ENCODE measurements at places on chromosomes 5 and 9.

DNA sequence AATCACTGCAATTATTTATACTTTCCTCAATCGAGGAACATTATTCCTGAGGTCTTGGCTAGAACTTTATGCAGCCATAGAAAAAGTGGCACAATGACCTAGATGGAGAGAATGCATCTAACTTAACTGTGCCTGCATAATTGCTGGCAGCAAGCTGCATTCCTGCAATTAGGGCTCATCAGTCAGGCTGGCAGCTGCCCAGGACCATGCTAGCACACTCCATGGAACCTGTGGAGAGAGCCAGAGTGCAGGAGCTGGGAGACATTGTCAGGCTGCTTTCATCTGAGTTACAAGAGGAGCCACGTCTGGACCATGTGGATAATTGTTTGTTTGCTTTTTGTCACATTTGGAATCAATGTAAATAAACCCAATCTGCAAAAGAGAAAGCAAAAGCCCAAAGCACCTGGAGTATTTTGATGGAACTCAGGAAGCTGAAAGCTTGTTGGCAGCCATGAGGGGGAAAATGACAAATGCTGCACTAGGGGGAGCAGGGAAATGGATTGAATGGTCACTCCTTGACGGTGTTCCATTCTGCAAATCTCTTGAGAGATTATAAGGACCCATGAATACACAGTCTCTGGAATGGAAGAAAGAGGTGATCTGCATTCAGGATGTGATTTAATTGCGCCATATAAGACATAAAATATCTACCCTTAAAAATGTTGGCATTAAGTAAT is 839.9 kb downstream of the MAT2B start:
- DNase-seq = no peak

- DNase-seq = no peak
Measured at GRCh38 chr9:89218040-89218928, 39.7 kb upstream of the SHC3 start.

GRCh38 chr5:113190347-113190746 is 213.7 kb downstream of the DCP2 start:
- no peak for DNase-seq

GRCh38 chr9:127224883-127225739 is 39.5 kb upstream of the GARNL3 start:
- peak; percentile 85 for DNase-seq

DNA sequence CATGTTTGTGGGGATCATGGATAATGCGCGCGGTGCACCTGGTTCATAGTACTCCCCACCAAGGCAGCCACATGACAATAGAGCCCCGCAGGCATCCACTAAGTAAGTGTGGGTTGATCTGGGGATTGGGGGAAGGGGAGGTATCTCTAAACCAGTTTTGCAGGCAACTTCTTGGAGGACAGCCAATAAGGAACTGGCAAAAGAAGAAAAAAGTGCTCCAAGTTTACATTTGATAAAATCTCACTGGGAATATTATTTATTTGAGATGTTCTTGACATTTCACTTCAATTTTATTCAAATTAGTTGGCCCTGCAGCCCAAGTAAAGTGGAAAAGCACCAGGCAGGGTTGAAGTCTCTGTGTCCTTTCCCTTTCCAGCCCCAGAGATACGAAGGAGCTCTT is 8.5 kb downstream of the FBP1 start:
- DNase-seq = no peak

DNA sequence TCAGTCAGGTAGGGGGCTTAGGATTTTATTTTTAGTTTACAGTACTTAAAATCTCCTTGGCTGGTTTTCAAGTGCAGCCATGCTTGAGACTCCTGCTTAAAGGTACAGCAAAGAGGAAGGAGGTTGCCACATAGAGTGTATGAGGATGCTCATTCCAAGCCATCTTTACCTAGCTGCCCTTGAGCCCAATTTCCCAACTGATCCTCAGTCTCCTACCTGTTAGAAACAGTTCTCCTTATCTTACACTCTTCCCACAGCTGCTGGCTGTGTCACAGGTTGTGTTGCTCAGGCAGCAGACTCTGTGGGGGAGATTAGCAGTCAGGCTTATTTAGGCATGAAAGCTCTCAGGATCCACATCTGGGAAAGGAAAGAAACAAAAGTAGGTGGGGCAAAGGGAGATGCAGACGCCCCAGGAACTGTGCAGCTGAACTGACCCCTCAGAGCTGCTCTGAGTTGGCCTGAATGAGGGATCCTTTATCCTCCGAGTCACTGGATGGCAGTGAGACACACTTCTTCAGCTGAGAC is 95.1 kb downstream of the NMUR2 start:
- no peak for DNase-seq

- DNase-seq = no peak
Measured at GRCh38 chr5:10505517-10506095, 58.3 kb upstream of the ANKRD33B start.

GRCh38 chr9:91924090-91924489 is 25.9 kb downstream of the ROR2 start:
- no peak for DNase-seq

- DNase-seq = no peak
Measured at GRCh38 chr9:34089311-34089710, 37.2 kb downstream of the DCAF12 start.

- no peak for DNase-seq
Measured at GRCh38 chr5:142798099-142798770, 28.1 kb downstream of the ARHGAP26 start.

- no peak for DNase-seq
Measured at GRCh38 chr5:102547141-102548035, 48.6 kb upstream of the SLCO6A1 start.

GRCh38 chr5:131264451-131265099 is 722 bp downstream of the CDC42SE2 start:
- no peak for DNase-seq

GRCh38 chr5:122668552-122668951 is 106.3 kb upstream of the SNX2 start:
- no peak for DNase-seq

GRCh38 chr5:149254506-149254905 is 17.2 kb upstream of the AFAP1L1 start:
- DNase-seq = no peak

GRCh38 chr5:135723491-135723890 is 111.0 kb upstream of the SLC25A48 start:
- no peak for DNase-seq

DNA sequence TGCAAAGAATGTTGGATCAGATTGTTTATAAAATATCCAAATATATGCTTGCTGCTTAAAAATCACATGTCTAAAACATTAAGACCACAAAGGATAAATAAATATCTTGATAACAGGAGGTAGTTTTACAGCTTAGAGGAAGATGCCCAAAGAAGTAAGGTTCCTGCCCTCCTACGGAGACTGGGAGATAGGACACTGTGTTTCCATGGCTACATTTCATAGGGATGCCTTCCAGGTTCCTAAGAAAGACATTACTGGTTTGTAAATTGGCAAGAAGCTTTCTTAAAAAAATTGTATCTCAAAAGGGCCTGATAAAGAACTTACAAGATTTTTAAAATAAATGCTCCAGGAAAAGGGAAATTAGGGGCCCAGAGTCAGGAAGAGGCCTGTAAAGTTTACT is 437.2 kb downstream of the HINT1 start:
- DNase-seq = no peak

- no peak for DNase-seq
Measured at GRCh38 chr5:81393783-81394718, at the start of gene ACOT12. Gene ACOT12, minus strand, starts transcription at chr5:81394134. Its CDS starts 20 bp downstream, at chr5:81394114.

GRCh38 chr5:150674341-150674821 is 13.3 kb downstream of the MYOZ3 start:
- DNase-seq = no peak

GRCh38 chr5:159273923-159274322 is 10.8 kb downstream of the UBLCP1 start:
- no peak for DNase-seq

- DNase-seq = no peak
Measured at GRCh38 chr5:94433397-94434163, 184.8 kb downstream of the KIAA0825 start.

GRCh38 chr9:112501287-112501686 is 14.7 kb downstream of the KIAA1958 start:
- no peak for DNase-seq

DNA sequence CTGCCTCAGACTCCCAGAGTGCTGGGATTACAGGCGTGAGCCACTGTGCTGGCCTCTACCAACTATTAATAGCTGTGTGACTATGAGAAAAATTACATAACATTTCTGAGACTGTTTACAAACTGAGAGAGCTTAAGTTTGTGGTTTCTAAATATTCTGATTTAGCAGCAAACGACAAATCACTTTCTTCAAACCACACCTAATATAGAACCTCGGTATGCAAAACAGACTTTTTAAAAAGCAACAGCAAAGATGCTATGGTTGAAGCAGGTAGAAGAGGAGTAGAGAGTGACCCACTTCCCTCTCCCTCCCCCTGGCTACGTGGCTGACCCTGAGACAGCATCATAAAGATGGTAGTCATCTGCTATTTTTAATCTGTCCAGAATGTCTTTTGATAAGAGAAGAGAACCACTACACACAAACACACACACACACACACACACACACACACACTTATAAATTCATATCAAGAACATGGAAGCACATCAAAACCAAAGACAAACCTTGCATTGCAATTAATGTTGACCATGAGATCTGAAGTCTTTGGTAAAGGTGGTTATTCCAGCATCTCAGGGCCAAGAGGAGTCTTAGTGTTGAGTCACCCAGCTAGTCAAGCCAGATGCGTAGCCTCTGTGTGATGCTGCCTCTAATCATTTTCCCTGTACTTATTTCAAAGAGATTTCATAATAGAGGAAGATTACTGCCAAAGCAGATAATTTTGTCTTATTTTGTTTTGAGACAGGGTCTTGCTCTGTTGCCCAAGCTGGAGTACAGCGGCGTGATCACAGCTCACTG is 58.1 kb upstream of the TMEM215 start:
- DNase-seq = no peak

DNA sequence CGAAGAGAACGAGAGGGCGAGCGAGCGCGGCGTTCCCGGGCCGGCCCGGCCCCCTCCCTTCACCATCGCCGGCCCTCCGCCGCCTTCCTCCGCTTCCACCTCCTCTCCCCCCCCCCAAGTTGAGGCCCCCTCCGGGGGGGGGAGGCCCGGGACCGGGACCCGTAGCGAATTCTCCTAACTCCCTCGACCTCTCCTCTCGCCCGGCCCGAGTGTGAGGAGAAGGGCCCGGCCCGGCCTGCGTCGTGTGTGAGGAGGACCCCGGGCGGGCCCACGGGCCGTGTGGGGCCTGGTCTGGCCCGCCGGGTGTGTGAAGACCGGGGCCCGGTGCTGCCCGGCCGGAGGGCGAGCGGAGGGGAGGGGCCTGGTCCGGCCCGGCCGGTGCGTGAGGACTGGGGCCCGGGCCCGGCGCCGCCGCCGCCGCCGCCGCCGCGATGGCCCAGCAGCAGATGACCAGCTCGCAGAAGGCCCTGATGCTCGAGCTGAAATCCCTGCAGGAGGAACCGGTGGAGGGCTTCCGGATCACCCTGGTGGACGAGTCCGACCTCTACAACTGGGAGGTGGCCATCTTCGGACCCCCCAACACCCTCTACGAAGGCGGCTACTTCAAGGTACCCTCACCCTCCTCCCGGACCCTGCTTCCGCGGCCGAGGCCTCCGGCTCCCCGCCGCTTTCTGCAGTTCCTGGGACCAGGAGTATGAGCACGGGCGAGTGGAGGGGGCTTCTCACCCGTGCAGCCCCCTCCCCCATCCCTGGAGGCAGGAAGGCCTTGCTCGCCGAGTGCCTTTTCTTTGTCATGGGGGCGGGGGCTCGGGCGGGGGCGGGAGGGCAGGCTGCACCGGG is 587 bp downstream of the UBE2R2 start:
- peak; percentile 12 for DNase-seq

DNA sequence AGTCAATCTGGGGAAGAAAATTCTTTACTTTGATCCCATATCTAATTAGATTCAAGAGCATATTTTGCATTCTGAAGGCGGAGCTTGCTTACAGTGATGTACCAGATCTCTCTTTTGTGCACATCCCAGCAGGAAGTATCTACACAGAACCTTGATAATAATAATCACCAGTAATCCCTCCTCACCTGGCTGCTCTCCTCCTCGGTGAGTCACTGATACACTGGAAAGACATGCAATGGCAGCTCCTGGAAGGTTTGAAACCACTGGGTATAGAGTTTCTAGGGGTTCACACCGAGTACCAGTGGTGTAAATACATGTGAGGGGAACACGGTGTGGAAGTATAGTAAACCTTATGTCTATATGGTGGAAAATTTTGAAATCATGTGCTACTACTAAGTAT is 205.5 kb upstream of the TARS1 start:
- no peak for DNase-seq

DNA sequence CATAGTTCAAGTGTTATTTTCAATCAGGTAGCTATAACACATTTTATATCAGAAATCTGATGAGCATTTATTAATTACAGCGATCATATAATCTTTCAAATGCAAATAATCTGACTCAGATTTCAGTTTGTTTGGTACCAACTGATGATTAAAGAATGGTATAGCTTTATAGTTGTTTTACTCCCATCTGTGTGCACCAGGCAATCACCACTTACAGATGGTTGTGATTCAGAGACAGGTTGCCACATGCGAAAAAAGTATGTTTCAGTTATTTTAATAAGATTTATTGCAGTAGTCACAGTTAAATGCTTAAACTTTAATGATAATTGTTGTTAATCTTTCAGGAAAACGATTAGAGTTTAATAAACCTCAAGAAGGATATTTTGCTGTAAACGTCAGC is 155.1 kb upstream of the ARRDC3 start:
- DNase-seq = no peak

GRCh38 chr9:97934321-97935115 is 3.5 kb downstream of the HEMGN start:
- no peak for DNase-seq

- DNase-seq = no peak
Measured at GRCh38 chr9:87276327-87276841, 221.3 kb upstream of the DAPK1 start.

DNA sequence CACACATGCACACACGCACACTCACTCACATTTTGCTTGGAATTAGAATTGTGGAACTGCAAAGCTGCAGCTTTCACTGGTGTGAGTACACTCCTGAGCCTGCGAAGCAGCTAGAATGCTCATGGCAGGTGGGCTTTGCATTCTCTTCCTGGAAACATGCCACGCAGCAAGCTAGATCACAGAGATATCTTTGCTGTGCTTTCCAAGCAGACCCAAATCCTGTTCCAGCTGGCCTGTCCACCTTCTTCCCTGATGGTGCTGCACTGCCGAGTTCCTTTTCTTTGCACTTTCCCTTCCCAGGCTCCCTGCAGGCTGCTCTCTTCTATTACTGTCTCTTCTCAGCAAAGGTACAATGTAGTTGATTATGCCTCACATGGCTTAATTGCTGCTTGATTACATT is 92.7 kb upstream of the CKMT2 start:
- no peak for DNase-seq

DNA sequence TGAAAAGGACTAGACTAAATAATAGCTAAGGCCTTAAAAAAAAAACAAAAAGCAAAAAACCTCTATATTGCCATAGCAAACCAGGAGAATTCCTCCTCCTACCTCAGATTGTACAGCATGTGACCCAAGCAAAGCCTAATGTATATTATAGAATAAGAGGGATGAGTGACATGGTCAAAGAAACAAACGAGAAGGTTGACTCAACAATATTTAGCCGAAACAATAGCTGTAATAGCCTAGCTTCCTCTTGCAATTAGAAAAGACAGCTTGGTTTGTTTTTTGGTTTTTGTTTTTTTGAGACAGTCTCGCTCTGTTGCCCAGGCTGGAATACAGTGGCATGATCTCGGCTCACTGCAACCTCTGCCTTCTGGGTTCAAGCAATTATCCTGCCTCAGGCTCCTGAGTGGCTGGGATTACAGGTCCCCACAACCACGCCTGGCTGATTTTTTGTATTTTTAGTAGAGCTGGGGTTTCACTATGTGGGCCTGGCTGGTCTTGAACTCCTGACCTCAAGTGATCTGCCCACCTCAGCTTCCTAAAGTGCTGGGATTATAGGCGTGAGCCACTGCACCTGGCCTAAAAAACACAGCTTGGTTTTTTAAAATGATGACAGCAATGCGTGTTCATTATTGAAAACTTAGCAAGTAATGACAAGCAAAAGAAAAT is 5.6 kb downstream of the NLN start:
- DNase-seq = no peak

Measured in stimulated activated CD8-positive, alpha-beta memory T cell treated with anti-CD3 and anti-CD28 coated beads, Interleukin-15, amount 100 ng/mL, for 24 hours (primary cell).